ENCODE measurements at places on chromosomes 1 and 21.

GRCh38 chr21:43275421-43276211 is 106.8 kb downstream of the CRYAA start:
- DNase-seq = no peak

- no peak for DNase-seq
These were observed 47.6 kb downstream of the KCNJ6 start for GRCh38 chr21:37868446-37869295.

GRCh38 chr1:30968220-30968971 is 59.8 kb upstream of the SDC3 start:
- no peak for DNase-seq

DNA sequence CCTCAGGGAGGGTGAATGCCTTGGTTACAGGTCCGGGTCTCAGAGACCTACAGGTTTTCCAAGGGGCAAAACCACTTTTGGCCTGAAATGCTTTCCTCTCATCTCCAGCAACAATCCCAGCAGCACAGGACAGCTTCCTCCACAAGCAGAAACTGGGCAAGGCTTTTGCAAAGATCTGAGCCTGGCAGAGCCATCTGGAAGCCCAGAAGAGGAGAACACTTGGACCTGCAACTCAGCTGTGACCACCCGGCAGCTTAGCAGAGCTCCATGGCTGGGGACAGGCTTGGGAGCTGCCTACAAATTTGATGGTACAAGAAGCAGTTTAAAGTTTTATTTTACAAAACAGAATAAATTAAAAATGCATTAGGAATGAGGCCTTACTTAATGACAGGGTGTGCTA is 90.0 kb upstream of the KCND3 start:
- DNase-seq = no peak

GRCh38 chr1:28925350-28925891 is 11.1 kb downstream of the EPB41 start:
- no peak for DNase-seq

- no peak for DNase-seq
These were observed 46.5 kb downstream of the PSMG1 start for GRCh38 chr21:39136711-39137110.

- no peak for DNase-seq
These were observed 84.9 kb upstream of the SLC44A3 start for GRCh38 chr1:94734963-94735901.

DNA sequence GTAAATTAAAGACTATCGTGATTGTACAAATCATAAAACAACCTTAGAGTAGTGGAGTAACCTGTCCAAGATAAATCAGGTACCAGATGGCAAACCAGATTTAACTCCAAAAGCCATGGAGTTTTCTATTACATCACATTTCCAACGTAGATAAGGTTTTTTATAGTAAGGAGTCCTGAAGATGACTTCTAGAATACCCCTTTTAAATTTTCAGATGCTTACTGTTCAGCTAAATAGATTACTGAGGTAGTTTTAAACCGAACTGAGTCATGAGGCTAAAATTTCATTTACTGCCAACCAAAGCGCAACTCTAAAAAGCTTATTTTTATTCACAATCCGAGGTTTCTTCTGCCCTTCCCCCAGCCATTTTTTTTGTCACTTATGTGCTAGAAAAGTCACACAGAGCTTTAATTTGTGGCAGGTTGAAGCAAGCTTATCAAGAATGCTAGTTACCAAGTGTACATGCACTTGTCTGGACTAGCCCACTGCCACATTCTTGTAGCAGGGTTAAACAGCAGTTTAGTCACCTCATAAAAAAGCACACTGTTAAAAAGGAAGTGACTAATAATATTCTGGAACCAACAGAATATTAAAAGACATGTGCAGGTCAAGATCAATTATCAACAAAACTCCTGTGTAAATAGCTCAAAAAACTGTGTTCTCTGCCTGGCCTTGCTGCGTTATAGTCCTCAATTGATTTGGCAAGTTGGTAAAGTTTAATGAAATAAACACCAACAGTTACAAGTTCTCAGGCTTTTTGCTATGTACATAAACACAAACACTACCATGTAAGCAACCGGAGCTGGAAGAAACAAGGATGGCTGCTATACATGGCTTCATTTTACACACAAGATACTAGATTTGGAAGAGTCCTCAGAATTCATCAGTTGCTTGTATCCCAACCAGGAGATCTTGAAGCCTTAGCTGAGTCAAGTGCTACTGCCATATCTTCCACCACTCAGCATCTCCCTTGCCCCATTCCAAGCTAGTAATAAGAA is 180.3 kb upstream of the DMRTA2 start:
- DNase-seq = no peak

- DNase-seq = no peak
These were observed 19.8 kb upstream of the PTP4A2 start for GRCh38 chr1:31957701-31958674.

DNA sequence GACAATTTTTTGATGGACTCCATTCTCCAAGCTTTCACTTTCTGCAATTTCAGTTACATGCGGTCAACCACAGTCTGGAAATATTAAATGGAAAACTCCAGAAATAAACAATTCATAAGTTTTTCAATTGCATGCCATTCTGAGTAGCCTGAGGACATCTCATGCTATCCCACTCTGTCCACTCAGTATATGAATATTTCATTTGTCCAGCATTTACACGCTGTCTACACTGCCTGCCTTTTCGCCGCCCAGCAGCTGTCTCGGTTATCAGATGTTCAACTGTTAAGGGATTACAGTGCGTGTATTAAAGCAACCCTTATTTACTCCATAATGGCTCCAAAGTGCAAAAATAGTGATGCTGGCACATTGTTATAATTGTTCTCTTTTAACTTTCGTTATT is 116.3 kb downstream of the ADSS2 start:
- no peak for DNase-seq

GRCh38 chr1:218384581-218384993 is 39.5 kb downstream of the TGFB2 start:
- no peak for DNase-seq

DNA sequence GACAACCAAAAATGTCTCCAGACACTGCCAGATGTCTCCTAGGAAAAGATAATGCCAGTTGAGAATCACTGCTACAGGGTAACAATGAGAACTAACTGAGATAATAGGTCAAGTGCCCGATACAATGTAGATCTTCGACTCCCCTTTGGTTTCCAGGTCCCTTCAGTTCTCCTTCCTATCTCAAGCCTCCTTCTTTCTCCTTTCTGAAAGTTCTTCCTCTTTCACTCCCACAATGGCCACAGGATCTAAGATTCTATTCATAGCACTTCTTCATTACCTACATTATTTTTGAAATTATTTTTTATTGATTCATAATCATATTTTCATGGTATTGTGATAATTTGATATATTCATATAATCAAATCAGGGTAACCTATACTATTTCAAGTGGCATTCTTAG is 6.3 kb downstream of the PFDN2 start:
- DNase-seq = no peak

DNA sequence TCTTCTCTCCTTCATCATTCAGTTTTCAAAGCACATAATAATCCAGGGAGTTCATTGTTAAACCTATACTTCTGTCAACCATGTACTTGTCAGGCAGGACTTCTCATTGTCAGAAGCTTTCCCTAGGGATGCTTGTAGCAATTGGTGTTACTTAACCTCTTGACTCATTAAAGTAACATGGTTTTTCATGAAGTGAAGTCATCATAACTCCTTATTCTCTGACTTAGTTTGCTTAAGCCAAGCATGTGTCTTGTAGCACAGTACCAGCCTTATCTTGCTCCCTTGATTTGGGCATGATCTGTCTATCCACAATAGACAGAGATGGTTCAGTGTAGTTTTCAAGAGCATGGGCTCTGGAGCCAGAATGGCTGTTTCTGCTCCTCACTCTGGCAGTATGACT is 45.3 kb downstream of the LRIG2 start:
- no peak for DNase-seq

DNA sequence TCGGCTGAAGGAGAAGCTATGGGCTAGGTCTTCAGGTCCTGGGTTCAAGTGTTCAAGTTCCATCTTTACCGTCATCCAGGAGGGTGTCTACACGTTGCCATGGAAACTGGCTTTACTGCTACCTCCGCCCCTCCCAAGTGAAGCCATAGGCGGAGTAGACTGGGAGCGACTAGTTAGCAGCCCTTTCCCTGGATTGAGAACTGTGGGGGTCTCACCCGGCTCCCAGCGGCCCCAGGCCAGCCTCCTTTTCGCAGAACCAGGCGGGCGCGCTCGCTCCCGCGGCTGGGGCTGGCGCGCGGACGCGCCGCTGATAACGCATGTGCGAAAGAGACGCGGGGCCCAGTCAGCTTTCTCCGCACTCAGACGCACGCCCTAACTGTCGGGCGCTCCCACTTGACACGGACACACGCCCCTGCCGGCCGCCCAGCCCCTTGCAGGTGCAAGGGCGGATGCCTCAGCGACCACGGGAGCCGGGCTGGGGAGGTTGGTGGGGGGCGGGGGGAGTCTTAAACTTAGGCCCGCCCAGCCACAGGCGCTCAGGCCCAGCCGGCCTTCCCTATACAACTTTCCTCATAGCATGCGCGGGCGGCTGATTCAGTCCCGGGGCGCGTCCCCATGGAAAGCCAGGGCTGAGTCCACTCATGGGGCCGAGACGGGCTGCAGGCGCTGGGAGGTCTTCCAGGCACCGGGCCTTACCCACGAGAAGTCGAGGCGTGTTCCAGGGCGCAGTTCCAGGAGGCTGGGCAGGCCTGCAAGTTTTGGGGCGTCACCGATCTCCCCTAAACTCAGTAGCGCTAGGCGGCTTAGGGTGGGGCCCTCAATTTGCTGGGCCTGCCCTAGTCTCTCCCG is 7.4 kb downstream of the EFNA4 start:
- peak; percentile 72 for DNase-seq

GRCh38 chr1:246591958-246592357 is 25.7 kb downstream of the CNST start:
- DNase-seq = no peak

GRCh38 chr1:41356752-41357151 is 4.5 kb upstream of the FOXO6 start:
- DNase-seq = no peak

GRCh38 chr1:220076861-220077762 is 12.5 kb downstream of the BPNT1 start:
- no peak for DNase-seq

DNA sequence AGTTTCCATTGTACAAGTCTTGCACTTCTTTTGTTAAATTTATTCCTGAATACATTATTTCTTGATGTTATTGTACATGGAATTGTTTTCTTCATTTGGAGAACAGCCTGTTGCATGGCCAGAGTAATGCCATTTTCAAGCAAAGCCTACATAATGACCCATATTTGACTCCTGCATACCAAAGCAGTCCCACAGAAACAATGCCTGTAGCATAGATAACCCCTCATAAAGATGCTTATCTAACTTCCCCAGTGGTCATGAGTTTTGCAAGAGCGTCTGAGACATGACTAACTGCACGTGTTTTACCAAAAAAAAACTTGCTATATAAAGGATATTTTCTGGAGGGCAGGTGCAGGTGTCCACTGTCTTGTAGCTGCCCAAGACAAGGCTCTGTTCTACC is 30.3 kb upstream of the RLF start:
- no peak for DNase-seq

GRCh38 chr1:67224856-67225255 is 58.6 kb downstream of the IL23R start:
- no peak for DNase-seq

DNA sequence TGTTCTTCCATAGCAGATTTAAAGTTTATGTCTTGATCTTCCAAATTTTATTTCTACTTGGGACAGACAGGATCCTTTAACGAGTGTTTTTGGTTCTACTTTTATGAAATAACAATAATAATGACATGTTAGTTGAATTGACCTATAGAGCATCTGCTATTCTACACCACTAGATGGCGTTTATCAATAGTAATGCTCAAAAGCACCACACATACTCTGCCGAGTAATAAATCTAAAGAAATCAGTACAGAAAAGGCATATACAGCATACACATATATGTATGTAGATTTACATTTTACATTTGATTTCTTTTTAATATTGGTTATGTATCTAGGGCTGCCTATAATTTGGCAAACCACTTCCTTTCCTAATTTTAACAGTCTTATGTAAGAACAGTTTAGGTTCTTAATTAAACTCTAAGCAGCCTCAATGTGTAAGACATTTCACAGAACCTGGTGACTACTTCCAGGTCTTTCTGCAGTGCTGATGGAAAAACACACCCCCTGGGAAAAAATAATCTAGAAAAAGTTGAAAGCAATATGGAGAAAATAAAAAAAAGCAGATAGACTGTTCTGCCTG is 5.9 kb upstream of the SIPA1L2 start:
- DNase-seq = no peak

DNA sequence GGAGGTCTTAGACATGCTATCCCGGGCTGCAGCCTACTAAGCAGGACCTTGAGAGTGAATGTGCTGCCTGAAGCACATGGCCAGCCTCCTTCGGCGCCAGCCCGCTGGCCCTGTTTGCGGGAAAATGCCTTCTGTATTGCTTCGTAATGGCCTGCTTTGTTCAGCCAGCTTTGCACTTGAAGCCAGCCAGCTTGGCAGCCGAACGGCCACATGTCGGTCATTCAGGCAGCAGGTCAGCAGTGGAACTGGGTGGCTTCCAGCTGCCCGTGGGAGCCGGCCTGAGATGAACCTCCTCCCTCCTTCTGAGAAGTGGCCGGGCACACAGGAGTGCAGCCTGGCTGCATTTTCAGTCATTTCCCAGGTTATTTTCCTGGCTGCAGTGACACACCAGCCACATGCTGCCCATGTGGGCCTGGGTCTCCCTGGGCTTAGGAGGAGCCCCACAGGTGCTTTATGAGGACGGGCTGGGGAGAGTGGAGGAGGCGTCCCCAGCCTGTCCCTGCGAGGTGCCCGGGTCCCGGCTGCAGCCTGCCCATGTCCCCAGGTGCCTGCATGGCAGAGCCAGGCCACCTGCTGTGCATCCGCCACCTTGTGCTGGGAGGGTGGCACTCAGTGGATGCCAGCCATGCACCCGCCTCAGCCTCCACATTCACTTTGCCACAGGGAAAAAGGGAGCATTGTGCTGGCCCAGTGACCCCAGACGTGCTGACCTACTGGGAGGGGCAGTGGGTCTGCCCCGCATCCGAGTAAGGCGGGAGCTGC is 103.5 kb downstream of the SIK1 start:
- no peak for DNase-seq

DNA sequence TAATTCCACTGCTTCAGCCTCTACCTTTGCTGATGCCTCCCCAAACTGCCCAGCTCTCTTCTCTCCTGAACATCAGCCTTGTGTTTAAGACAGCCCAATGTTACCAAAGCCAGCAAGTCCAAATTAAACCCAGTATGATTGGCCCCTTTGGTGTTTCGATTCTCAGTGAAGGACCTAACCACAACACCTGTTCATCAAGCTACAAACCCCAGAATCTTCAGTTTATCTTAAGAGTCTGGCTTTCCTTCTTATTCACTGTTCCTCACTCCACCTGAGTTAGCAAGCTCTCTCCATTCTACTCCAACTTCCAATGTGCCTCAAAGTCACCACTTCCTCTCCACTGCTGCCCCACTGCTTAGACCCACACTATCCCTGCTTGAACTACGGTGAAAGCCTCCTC is 25.5 kb upstream of the ITPKB start:
- DNase-seq = no peak

GRCh38 chr1:47696737-47697441 is 259.0 kb downstream of the FOXD2 start:
- DNase-seq = no peak
